Activated gamma-delta T cell treated with anti-CD3 and anti-CD28 coated beads, Interleukin-2, amount 50 U/mL, for 16 hours (primary cell): ENCODE measurements at places on chromosomes 7 and 10.

GRCh38 chr10:107141524-107142061, 22.9 kb downstream of the SORCS1 start:
- DNase-seq = no peak

- DNase-seq = no peak
Measured at GRCh38 chr10:71225291-71226058, 13.1 kb downstream of the UNC5B start.

DNA sequence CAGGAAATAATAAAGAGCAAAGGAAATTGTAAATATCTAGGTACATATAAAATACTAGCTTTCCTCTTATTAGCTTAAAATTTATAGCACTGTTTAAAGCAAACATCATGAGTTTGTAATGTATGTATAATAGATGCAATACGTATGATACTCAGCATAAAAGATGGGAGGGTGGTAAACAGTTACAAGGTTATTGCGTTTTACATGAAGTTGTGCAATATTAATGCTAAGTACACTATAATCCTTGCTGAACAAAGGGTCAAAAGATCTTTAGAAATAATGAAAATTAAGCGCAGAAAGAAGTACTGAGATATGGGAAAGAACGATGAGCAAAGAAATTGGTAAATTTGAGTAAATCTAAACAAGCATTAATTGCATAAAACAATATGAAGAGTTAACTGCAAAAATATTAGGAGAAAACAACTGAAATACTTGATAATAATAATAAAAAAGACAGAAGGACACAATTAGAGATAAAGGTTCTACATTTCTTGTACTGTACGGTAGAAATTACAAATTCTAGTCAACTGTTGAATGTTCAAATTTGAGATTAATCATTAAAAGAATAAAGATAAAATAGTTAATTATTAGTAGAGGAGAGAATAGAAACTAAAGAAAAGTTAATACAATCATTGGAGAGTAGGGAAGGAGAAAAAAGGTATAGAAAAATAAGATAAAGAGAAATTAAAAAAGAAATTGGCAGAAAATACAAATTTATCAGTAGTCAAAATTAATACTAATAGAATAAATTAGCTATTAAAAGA, 17.9 kb downstream of the C10orf67 start:
- no peak for DNase-seq

GRCh38 chr10:124619195-124619594, 125.0 kb downstream of the FAM53B start:
- no peak for DNase-seq

GRCh38 chr7:49708590-49708989, 64.8 kb upstream of the VWC2 start:
- no peak for DNase-seq

DNA sequence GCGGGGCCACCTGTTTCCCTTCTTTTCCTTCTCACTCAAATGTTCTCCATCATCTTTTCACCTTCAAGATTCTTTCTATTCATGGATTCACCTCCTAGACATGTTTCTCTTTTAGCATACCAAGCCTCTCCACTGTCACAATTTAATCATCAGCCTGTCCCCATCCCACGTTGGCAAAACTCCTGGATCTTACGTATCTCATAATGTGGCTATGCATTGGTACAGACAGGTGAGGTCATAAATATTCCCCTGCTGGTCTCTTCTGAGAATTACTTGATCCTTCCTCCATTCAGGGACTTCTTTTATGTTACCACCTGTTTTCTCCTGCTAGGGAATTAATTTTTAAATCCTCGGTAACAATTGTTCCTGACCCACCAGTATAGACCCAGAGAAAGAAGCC, 262.6 kb upstream of the NEBL start:
- no peak for DNase-seq
